ENCODE measurements at places on chromosomes 7 and 10.

GRCh38 chr10:84205049-84205852 is 10.9 kb downstream of the CDHR1 start:
- DNase-seq, result no peak

DNA sequence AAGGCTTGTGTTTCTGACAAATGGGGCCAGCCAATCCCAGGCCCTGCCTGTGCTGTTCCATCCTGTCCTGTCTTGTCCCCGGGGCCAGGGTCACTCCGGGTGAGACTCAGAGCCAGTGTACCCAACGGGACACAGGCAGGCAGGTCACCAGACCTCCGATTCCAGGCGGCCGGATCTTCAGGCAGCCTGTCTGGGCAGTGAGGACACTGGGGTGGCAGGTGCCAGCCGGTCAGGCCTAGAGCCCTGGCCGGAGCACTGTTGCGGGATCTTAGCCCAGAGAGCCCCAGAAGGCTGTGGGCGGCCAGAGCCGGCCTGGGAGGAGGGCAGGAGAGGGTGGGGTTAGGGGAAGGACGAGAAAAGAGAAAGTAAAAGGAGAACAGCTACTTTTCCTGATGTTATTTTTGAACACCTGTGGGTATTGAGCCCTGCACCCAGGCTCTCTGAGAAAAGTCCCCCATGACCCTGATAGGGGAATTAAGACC is 134.3 kb upstream of the TNRC18 start:
- no peak for DNase-seq

DNA sequence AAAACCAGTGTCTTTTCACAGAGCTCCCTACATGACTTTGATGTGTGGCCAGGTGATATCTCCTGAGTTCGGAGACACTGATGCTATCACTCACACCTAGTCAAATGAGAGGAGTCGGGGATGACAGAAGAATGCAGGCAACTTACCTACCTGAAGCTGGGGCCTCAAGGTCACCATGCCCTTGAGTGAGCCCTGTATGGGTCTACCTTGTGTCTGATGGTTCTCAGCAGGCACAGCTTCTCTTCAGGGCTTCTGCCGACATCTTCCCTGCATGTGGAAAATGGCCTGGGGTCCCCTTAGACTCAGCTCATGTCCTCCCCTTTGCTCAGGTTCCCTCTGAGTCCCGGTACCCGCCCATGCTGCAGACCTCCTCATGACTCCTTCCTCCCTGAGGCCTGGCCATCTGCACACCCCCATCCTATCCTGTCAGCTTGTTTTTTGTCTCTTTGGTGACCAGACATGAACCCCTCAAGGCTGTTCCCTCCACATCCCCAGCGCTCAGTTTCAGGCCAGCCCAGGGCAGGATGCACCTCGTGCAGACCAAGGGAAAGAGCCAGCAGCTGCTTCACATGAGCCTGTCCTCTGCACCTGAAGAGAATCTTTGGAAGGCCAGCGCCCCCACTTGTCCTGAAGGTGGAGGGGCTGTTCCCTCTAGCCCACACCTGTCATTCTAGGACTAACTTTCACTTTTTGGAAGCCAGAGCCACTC is 74.6 kb upstream of the GDF10 start:
- no peak for DNase-seq

DNA sequence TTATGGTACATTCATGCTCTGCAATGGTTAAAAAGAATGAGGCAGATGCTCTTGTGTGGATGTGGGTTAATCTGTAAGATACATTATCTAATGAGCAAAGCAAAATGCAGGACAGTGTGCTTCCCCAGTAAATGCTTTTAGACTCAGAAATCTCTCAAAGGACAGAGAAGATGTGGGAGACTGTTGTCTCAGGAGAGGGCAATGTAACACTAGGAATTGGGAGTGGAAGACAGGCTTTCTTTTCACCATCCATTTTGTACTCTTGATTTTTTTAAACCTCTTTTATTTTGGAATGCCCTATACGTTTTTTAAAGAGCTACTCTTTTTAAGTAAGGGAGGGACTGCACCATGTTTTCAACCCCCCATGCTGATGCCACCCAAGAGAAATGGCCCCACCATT is 77.5 kb upstream of the ADAM12 start:
- no peak for DNase-seq

GRCh38 chr7:949021-949934 is 5.2 kb downstream of the ADAP1 start:
- no peak for DNase-seq

DNA sequence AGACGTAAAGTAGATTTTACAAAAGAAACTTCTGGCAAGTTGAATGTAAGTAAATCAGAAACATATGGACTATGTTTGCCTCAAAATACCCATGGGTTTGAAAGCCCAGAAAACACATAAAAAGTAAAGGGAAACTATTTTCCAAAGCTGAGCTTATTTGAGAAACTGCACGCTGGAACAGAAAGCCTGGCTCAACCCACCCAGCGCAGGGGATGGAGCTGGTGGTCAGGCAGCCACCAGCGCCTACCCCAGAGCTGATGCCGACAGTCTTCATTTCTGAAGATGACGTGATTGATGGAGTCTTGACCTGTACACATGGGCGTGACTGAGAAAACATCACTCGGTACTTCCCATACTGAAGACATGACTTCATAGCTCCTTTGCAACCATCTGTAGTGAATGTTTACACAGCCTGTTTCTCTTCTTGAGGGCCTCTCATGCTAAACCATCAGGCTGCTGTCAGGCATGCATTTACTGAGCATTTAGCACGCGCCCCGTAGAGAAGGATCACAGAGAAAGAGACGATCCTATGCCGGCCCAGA is 232.6 kb upstream of the AUTS2 start:
- no peak for DNase-seq

- no peak for DNase-seq
Observed at GRCh38 chr10:125472010-125472607, 210.9 kb downstream of the TEX36 start.

- DNase-seq, result no peak
Observed at GRCh38 chr7:149664176-149664575, 109.2 kb downstream of the ZNF467 start.

- DNase-seq, result no peak
Observed at GRCh38 chr7:1404460-1404809, 54.8 kb downstream of the MICALL2 start.

DNA sequence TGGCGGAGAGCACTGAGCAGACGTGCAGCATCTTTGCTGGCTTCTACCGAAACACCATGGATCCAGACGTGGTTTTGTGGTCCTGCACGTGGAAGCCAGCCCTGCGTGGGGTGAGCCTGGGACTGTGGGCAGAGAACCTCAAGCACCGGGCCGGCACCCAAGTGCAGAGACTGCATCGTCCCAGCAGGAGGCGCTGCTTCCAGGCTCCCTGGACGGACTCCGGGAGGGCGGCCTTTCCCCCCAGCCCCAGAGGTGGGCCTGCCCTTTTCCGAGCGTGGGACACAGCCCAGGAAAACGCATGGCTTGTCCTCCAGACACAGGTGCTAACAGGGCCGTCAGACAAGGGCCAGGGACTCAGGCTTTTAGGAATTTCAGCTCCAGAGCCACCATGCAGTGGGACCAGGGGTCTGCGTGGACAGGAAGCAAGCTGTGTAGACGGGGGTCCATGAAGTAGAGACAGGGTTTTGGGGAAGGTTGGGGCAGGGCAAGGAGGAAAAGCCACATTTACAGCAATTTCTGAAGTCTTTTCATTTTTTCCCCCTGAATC is 303.9 kb downstream of the WDR37 start:
- DNase-seq, result no peak

DNA sequence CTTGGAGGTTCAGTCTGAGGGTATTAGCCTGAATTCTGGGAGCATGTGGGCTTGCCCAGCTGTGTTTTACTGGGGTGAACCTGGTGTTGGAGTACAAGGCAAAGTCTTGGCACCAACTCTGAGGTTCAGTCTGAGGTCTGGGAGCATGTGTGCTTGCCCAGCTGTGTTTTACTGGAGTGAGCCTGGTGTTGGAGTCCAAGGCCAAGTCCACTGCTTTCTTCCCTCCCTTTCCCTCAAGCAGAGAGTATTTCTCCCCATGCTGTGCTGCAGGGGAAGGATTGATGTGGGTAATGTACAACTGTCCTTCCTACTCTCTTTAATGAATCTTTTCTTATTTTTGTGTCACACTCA is 236.1 kb downstream of the NXPH1 start:
- DNase-seq, result no peak

DNA sequence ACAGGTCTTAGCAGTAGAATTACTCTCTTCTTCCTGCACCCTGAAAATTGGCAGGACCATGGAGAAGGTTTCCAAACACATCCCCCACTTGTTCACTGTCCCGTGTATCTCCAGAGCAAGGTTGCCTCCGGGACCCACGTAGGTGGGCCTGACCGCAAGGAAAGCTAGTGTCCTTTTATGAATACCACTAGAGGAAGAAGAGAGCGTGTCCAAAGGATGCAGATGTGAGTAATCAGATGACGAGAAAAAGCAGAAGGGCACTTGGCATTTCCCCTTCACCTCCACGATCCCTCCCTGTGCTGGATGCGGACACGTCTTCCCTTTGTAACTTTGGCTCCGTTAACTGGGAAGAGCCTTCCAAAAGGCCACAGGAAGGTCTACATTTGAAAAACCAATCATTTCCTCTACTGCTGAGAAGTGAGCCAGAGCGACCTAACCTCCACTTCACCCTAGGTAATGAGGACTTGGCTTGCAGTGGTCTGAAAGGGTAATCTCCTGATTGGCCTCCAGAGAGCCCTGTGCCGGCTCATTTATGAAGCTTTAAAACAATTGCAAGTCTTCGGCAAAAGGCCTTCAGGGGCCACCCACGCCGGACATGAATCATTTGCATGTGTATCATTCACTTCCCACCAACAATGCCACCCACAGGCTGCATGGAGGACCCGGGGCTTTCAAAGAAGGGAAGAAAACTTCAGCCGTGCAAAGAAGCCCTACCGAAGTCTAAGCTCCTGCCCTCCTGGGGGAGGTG is 55.4 kb downstream of the LYZL1 start:
- peak; percentile 30 for DNase-seq

DNA sequence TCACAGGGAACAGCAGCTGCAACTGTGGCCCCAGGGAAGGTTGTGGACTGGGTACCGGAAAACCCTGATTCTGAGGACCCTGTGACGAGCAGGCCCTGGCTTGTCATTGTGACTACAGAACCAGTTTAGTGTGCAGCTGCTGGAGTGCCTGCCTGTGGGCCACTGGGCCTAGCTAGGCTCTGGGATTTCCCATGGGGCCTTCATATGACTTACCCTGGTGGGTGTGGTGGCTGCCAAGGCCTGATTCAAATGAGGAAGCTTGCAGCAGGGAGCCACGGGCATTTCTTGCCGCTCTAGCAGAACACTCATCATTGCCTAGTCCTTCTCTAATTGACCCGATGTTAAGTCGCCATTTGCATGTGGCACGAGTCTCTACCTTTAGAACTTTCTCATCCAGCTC is 14.7 kb upstream of the CAMK2G start:
- no peak for DNase-seq

GRCh38 chr10:99788598-99789256 is 6.3 kb downstream of the ABCC2 start:
- DNase-seq, result no peak

GRCh38 chr10:95813054-95813685 is 57.2 kb downstream of the ENTPD1 start:
- no peak for DNase-seq

DNA sequence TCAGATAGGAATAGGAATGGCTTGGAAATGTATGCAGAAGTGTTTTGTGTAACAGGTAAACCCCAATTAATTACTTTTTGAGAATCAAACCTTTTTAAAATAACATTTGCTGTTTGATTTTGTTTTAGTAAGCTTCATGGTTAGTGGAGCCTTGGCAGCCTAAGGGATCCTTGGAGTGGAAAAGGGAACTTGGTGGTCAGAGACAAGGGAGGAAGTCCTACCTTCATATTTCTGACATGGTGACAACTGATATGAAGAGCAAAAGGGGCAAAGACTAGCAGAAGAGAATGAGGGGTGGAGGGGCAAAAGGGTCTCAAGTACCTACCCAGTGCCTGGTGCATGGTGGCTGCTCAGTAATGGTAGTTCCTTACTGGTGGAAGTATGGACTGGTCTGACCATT is 32.3 kb downstream of the AHCYL2 start:
- DNase-seq, result no peak

DNA sequence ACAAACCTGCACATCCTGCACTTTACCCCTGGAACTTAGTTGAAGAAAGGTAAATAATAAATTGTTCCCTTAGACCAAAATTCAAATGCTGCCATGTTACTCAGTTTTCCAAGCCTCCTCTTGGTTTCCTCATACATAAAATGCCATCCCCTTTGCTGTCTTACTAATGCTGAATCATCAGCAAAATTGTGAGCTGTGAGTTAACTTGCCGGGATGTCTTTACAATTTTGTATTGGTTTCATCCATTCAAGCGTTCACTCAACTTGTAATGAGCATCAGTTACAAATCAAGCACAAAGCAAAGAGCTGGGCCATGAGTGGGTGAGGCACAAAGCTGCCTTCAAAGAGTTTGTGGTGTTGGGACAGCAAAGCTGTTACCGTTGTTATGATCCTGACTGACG is 395.8 kb upstream of the ZMIZ1 start:
- DNase-seq, result no peak

DNA sequence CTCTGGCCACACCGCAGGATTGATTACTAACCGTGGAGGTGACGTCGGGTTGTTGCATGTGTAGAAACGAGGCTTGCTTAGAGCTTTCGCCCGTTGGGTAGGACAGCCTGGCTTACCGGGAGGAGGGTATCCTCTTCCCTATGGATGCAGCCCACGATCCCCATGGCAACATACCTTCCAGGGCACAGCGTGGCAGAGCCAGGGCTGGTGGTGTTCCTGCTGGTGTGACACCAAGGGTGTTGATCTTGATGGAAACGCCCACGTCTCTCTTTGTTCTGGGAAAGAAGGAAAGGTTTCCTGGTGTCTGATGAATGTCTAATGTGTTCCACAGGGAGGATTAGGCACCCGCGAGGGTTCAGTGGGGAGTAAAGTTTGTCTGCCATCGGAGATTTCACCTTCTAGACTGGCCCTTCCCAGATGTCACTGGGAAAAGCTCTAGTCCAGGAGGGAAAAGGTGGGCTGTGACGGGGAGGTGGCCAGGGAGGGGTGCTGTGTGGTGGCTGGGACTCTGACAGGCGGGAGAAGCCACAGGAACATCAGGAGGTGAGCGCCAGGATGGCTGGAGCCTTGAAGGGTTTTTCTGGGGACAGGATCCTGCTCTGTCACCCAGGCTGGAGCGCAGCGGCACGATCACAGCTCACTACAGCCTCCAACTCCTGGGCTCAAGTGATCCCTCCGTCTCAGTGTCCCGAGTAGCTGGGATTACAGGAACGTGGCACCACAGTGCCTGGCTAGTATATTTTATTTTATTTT is 102.1 kb downstream of the CUX1 start:
- DNase-seq, result no peak

GRCh38 chr7:98312201-98312600 is 30.7 kb downstream of the BRI3 start:
- no peak for DNase-seq

DNA sequence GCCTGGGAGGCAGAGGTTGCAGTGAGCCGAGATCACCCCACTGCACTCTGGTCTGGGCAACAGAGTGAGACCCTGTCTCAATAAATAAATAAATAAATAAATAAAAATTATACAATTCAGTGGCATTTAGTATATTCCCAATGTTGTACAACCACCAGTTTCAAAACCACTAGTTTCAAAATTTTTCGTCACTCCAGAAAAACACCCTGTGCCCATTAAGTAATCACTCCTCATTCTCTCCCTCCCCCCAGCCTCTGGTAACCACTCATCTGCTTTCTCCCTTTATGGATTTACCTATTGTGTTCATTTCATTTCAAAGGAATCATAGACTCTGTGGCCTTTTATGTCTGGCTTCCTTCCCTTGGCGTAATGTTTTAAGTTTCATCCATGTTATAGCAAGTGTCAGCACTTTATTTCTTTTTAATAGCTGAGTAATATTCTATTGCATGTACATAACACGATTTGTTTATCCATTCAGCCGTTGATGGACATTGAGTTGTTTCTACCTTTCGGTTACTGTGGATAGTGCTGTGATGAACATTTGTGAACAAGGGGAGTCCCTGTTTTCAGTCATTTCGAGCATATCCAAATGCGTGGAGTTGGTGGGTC is 29.4 kb upstream of the GOLGA7B start:
- no peak for DNase-seq
